Fibroblast of skin of back (primary cell): ENCODE measurements at places on chromosomes 12 and 14.

- DNase-seq: peak; percentile 18
Observed at GRCh38 chr12:110688446-110689280, at the start of gene HVCN1. TSS of gene HVCN1 (minus strand) at chr12:110689115. CDS start at chr12:110683245, 5,870 bp downstream.

GRCh38 chr14:79575032-79575431 lies 636.3 kb downstream of the DIO2 start:
- DNase-seq: no peak

DNA sequence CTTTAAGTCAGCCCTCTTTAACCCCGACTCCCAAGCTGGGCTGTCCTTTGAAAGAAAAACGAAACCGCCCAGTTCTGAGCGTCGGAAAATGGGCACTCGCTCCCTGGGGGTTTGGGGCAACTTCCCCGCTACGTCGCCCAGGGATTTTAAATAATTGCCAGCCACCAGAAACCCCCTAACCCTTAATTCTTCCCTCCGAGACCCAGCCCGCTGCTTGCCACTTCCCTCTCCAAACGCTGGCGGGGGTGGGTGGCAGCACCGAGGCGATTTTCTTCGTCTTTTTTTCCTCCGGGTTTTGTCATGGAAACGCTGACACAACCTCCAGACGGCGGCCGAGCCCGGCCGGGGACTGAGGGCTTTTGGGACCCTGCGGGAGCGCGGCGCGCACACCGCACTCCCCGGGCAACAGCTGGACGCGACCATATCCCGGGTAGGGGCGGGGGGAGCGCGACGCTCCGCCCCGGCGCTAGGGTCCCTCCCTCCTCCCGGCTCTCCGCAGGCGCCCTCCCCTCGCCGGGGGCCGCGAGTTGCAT lies at the start of gene CHST11:
Gene CHST11, plus strand, starts transcription at position 532 of the 533 bp plus-strand sequence.
- peak; percentile 85 for DNase-seq

- peak; percentile 78 for DNase-seq
Observed at GRCh38 chr12:49055978-49056754, 4.4 kb downstream of the KMT2D start.

GRCh38 chr12:5514545-5514944 lies 82.6 kb downstream of the NTF3 start:
- DNase-seq: no peak

GRCh38 chr14:102969060-102969791 lies 46.8 kb downstream of the AMN start:
- no peak for DNase-seq

- DNase-seq: peak; percentile 99
Observed at GRCh38 chr14:68137704-68138619, 318.4 kb downstream of the RAD51B start.

GRCh38 chr12:101877806-101878242 lies 444 bp downstream of the DRAM1 start:
- peak; percentile 25 for DNase-seq

DNA sequence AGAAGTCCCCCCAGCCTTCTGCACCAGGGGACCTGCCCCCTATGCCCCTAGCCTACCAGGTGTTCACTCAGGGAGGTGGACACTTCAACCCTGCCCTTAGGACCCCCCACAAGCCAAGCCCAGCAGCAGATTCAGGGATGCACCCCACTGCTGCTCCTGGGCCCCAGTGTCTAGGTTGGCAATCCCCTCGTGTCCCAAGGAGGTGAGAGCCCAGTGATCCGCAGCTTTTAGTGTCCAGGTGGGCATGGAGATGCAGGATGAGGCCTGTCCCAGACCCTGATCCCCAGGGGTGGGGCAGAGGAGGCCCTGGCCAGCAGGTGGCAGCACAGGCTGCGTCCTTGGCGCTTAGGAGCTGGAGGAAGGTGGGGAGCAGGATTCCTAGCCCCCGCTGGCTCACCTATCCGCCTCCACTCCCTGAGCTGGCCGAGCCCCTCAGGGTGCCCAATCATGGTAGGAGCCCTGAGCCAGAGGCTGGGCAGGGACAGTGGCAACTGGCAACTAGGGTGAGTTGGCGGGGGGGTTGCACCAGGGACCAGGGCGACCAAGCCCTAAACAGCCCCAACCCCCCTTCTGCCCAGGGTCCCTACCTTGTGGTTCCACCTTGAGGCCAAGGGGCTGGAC lies 4.1 kb downstream of the CKB start:
- DNase-seq: peak; percentile 50

DNA sequence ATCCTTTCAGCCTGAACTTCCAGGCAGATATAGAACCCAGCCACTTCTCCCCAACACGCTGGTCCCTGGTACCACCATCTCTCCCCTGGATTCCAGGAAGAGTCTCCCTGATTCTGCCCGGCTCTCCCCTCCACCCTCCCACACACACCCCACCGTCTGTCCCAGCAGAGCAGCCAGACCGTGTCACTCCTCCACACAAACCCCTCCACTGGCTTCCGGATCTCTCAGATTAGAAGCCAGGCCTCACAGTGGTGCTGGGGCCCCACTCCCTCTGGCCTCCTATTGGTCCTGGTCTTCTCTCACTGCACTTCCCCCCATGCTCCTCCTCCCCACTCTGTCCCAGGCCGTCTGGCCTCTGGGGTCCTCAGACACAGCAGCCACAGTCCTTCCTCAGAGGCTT lies 52.4 kb upstream of the CDKN3 start:
- no peak for DNase-seq

DNA sequence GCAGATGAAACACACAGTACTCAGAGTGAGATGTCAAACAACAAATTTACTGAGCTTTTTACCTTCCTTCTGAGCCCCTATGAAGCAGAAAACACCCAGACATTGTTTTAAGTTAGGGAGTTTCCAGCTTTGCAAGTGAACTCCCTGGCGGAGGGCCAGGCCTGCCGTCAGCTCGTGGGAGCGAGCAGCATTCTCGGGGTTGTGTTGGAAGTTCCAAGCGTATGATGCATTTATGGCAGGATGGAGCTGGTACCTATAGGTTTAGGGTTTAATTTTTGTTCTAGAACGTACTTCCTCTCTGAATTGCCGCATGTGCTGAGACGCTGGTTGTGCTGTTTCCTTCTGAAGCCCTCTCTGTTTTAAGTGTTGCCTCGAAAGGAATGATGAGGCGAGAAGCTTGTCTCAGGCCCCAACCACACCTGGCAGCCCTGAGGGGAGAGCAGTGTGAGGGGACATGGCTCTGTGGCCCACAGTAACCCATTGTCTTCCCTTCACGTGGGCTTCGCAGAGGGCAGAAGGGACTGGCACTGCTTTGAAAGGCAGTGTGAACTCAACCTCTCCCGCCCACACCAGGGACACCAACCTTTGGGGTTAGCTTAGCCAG lies 76.6 kb downstream of the SSPN start:
- peak; percentile 87 for DNase-seq

DNA sequence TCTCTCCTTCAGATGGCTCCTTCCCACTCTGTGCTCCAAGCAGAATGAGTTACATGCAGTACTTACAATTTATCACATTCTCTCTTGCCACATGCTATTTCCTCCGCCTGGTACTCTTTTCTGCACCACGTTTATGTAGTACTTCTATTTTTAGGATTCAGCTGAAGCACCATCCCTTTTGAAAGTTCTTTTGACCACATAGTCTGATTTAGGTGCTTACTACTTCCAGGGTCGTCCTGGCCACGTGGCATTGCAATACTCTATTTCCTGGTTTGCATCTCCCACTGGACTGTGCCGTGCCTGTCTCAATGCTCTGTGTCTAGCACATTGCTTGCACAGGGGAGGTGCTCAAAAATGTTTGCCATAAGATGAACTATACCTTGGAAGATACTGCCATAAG lies 16.3 kb upstream of the TBC1D30 start:
- DNase-seq: no peak

DNA sequence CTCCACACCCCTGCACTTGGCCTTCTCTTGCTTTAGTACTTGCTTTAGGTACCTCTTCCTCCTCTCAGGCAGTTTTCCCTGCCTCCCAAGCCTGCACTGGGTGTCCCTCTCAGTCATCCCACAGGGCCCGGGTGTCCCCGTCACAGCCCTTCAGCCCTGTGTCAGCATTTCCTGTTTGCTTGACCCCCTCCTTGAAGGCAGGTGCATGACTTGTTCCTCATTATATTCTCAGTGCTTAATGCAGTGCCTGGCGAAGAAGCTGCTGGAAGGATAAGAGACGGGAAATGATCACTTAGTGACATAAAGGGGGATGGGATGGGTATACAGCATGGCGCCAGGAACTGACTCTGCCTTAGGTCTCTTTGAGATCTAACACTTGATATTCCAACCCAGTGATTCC lies 61.5 kb downstream of the IQSEC3 start:
- no peak for DNase-seq

DNA sequence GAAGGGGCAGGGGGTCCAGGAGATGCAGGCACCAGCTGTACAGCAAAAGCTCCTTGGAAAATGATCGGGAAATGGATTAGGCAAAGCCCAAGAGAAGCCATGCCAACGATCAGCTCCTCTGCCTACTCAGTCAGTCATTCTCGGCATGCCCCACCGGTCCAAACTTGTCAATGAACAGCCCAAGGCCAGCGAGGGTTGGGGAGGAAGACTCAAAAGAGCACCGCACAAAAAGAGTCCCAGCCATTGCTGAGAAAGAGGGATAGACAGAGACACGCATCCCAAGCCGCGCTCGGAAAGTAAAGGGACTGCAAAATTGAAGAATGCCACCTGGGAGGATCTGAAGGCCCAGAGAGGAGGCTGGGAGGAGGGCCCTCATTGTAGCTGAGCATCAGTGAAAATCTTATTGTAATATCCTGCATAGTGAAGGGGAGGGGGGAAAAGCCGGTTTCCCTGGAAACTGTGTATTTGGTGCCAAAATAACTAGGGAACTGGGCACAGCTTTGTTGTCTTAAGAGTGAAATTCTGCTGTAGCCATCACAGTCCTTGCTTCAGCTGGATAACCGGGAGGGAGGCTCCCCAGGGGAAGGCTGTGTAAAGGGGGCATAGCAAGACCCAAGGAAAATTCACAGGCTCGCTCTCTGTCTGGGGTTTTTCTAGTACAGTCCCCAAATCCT lies 4.7 kb downstream of the KDM2B start:
- peak; percentile 52 for DNase-seq

DNA sequence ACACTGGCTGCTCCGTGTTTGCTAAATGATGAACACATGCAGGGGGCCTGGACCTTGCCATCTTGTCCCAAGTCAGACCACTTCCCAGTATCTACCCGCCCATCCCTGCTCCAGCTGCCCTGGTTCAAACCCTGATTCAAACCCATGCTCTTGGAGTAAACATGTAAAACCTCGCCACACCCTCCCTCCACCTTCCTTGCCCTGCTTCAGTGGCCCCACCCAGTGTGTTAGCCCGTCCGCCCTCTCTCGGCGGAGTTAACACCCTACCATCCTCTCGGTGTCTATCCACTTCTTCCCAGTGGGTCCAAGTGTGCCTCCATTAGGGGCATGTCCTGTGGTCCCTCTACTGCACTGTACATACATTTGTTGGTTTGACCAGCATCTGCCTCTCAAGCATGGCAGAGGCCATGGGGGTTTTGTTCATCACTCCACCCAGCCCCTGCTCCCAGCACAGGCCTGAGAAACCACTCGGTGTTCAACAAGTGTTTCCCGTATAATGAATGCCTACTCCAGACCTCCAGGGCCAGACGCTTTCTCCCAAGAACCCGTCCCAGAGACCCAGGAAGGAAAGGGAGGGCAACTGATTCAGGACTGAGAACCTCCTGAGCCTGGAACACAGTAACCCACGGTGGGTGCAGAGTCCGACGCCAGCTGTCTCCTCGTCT lies 37.1 kb downstream of the P2RX4 start:
- no peak for DNase-seq

DNA sequence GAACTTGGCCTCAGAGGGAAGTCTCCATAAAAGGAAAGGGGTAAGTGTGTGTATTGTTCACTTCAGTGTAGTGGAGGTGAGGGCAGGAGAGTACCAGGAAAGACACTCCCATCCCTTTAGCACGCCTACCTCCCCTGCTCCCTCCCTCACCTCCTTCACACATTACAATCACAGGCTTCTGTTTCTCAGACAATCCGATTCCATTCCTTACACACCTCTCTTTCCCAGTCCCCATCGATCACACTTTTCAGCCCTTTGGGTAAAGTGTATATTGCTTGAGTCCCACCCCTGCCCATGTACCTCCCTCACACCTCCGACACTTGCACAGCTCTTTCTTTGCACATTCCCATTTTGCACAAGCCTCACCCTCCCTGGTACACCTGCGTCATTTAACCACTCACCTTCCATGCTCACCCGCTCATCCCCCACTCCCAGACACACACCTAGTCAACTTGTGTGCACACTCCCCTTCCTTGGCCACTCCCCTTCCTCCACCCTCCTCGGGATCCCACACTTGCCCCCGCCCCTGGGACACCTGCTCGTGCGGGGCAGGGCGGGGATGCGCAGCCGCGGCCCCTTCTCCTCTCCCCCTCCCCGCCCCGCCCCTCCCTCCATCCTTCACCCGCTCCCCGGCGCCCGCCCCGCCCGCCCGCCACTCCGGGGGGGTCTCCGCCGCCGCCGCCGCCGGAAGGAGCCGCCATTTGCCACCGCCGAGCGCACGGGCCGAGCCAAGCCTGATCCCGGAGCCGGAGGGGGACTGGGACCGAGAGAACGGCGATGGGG lies at the start of gene MARCHF9:
Gene MARCHF9, plus strand, starts transcription at position 693 of the 783 bp plus-strand sequence. CDS start 426 bp downstream, outside the sequence.
- no peak for DNase-seq

DNA sequence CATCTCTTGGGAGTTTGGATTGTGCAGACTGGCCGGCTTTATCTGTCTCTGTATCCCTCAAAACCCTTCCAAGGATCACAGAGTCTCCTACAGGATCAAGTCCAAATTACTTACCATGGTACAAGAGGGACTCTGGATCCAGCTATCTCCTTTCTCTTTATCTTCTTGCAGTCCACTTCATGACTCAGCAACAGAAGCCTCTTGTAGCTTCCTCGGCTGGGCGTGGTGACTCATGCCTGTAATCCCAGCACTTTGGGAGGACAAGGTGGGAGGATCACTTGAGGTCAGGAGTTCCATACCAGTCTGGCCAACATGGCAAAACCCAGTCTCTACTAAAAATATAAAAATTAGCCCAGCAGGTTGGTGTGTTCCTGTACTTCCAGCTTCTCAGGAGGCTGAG lies 189.7 kb downstream of the BCAT1 start:
- peak; percentile 69 for DNase-seq

- DNase-seq: no peak
Observed at GRCh38 chr12:16012117-16012516, 101.0 kb downstream of the DERA start.

- DNase-seq: no peak
Observed at GRCh38 chr12:6253278-6253677, 53.1 kb downstream of the CD9 start.

GRCh38 chr14:55665067-55665675 lies 85.2 kb downstream of the KTN1 start:
- DNase-seq: peak; percentile 11

- no peak for DNase-seq
Observed at GRCh38 chr14:61470961-61471293, 149.5 kb downstream of the PRKCH start.

DNA sequence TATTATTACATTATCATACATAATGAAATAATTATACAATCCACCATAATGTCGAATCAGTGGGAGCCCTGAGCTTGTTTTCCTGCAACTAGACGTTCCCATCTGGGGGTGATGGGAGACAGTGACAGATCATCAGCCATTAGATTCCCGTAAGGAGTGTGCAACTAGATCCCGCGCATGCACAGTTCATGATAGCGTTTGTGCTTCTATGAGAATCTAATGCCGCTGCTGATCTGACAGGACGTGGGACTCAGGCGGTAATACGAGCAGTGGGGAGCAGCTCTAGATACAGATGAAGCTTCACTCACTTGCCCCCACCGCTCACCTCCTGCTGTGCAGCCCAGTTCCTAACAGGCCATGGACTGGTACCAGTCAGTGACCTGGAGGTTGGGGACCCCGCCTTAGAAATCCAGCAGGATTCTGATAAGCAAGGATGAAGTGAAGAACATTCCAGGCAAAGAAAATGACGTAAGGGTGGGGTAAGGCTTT lies 204.6 kb downstream of the ETV6 start:
- DNase-seq: no peak

GRCh38 chr12:57107456-57108155 lies 3.6 kb downstream of the STAT6 start:
- no peak for DNase-seq

GRCh38 chr14:101815994-101816393 lies 54.5 kb downstream of the PPP2R5C start:
- no peak for DNase-seq
